Right cardiac atrium (tissue), 5 donors: ENCODE measurements at places on chromosomes 6 and 20. TPM values are rescaled to one million over a fixed set of nuclear protein-coding genes. Genes with fewer than 3 reads are reported as not detected.

GRCh38 chr20:43984587-43984986 is 69.9 kb downstream of the TOX2 start:
- no peak for DNase-seq

DNA sequence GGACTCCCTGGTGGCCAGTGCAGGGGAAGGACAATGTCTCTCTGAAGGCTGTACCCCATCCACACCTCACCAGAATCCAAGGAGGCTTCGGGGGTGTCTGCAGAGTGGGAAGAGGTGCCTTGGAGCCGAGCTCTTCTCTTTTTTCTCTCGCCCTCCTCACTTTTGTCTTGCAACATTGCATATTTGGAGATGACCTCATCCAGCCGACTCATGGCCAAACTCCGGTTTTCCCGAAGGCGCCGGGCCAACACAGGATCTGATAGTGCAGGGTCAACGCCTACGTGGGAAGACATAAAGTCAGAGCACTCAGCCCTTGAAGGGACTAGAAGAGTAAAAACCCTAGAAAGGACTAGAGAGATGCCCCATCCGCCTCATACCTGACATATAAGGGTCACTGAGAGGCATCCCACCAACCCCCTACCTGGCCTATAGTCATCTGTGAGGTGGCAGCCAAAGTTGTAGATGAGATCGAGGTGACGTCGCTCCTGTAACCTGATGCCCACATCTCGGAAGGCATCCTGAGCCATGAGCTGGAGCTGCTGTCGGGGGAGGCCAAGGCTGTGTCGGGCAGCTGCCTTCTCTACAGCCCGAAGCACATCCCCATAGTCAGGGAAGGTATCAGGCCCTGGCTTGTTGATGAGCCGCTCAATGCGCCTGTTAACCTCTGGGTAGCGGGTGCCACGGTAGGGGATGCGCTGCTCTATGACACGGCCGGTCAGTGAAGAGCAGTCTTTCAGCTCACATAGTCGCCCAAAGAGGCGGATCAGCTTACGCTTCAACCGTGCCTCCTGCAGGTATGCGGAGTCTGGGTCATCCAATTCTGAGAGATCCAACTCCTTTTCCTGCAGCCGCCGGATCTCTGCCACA is 3.0 kb upstream of the ZBTB22 start:
- peak; percentile 90 for DNase-seq

- no peak for DNase-seq
Measured at GRCh38 chr6:37317312-37318038, 36.3 kb upstream of the RNF8 start.

The CBLN4 gene
- not detected for total RNA-seq

- DNase-seq = peak; percentile 70
Measured at GRCh38 chr6:146598772-146599405, at the start of gene ADGB. Gene ADGB, plus strand, starts transcription at chr6:146598972. Its CDS starts 69 bp downstream, at chr6:146599041.

DNA sequence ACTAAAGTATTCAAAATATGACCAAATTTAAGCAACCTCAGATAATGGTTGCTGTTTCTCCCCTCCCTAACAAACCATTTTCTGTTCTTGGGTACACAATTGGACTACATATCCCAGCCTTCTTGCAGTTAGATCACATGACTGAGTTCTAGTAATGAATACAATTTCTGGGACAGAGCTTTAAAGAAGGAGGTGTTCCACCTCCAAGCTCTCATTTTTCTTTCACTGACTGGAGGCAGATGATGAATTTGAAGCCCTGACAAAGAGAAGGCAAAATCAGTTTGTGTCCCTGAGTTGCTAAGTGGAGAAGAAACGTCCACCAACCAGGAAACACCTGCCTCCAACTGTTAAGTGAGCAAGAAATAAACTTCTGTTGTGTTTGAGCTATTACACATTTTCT is 117.2 kb downstream of the LCA5 start:
- no peak for DNase-seq

- no peak for DNase-seq
Measured at GRCh38 chr20:16178546-16179135, 394.6 kb downstream of the KIF16B start.

- DNase-seq = no peak
Measured at GRCh38 chr20:12394786-12395185, 477.1 kb downstream of the BTBD3 start.

- DNase-seq = no peak
Measured at GRCh38 chr6:140276133-140276532, 901.7 kb upstream of the CITED2 start.

- DNase-seq = no peak
Measured at GRCh38 chr6:138486249-138487101, 12.8 kb downstream of the NHSL1 start.

- no peak for DNase-seq
Measured at GRCh38 chr6:161001421-161001820, 9.9 kb downstream of the MAP3K4 start.

DNA sequence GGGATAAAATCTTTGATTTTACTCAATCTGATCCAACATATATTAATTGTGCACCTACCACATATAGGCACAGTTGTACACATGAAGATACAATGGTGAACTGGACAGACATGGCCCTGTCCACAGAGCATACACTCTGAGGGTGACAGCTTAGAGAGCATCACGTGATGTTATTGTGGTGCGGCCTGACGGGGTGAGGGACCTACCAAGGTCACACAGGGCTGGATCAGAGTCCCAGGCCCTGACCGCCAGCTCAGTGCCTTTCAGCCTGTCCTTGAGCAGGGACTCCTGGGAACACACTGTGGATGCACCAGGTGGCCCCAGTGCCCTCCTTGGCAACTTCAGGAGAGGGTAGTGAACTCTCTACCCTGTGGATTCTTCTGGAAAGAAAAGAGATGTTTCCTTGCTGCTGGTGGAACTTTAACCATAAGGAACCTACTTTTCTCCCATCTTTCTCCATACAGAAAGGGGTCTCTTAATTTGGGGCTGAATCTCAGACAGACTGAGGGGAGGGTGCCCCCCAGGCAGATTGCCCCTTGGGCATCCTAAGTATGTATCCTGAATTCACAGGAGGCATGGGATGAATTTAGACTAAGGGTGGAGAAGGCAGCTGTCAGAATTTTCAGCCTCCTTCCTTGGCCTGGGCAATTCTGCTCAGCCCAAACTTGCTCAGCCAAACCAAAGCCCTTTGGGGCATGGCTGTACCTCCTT is 26.5 kb downstream of the PCK1 start:
- DNase-seq = no peak

DNA sequence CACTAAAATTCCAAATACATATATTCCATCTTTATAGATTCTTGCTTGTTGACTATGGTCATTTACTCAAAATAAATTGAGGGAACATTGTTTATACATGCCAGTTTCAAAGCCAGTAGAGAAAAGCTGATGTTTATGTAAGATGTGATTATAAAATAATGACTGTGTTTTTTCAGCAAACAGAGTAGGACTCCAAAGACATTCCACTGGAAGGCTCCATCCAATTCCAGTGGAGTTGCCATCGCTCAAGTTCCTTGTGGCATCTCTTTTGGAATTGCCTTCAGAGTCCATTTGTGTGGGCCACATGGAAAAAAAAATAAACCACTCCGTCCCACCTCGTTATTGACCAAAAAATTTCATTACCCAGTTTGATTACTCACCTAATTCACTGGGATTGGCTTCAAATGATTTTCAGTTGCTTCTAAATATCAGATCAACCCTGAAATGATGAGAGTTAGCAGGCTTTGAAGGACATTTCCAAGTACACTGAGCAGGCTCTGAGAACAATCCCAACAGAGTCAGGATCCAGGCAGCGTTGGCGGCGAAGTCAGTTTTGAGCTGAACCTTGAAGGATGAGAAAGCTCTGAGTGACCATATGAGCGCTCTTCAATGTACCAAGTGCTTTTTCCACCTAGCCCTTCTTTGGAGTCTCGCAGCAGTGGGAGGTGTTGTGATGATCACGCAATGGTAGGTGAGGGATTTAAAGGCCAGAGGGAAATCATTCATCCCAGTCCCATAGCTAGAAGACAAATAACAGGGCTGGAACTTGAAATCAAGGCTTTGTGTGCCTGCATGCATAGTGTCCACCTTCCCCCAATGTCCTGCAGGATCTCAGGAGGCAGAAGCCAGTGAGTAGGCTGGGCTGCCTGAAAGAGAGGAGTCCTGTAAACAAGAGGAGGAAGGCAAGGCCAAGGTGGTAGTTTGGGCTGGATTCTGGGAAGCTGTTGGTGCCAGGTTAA is 281.7 kb downstream of the CDC5L start:
- DNase-seq = no peak

DNA sequence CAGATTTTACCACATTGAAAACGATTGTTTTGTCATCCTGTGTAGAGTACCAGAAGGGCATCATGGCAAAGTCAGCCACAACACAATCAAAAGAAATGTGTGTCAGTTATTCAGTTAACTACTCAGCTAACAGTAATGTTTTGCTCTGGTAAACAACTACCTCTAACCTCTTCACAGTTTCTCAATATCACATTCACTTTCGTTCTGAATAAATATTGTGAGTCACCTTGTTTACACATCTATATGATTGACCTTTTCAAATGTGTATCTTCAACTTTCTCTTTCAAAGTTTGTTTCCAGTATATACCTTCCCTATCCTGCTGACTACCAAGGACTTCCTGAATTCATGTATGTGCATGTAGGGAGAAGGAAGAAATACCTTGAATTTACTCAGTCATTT is 216.6 kb upstream of the UFL1 start:
- DNase-seq = no peak

DNA sequence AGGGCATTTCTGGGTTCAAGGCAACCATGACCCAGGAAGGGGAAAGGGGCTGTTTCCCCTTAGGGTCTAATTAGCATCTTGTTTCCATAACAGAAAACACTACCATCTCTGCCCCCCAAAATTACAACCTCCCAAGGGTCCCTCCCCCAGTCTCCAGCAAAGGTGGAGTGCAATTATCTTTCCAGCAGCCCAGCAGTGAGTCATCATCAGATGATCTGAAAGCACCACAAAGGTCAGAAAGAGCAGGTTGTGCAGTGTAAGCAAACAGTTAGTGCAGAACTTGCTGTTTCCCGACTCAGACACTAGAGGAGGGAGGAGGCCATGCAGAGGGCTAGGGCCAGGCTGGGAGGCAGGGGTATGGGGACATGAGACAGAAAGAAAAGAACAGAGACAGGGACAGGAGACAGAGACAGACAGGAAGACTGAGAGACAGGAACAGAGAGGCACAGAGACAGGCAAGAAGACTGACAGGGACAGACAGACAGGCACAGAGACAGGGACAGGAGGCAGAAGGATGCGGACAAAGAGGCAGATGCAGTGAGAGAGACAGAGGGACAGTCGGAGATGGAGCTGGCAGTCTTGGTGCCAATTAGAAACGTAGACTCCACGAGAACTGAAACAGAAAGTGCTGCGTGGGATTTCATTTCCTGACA is 62.5 kb downstream of the PYGB start:
- DNase-seq = peak; percentile 27

DNA sequence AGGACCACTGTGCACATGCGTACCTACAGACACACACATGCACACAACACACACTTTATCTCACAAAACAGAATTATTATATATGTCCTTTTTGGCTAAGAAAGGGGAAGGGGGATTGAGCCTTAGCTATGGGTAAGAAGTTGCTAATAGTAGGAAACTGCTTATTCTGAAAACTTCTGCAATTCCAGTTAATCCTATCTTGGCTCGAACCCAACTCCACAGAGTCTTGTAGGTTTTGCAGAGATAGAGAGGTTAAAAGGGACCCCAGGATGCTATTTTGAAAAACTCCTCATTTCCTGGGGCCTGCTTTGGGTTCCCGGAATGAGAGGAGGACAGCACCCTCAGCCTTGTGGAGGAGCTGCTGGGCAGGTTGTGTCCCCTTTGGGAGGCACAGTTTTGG is 233.8 kb downstream of the CLIC5 start:
- no peak for DNase-seq

DNA sequence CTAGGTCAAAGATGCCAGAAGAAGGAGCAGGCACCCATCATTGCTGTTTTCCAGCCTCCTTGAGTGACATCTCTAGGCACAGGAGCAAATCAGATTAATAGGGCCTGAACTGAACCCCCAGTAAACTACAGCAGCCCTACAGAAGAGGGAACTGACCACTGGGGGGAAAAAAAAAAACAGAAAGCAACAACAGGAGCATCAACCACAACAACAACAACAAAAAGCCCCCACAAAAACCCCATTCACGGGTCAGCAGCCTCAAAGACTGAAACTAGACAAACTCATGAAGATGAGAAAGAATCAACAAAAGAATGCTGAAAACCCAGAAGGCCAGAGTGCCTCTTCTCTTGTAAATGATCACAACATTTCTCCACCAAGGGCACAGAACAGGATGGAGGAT is 537.4 kb upstream of the BTBD3 start:
- DNase-seq = no peak

- DNase-seq = no peak
Measured at GRCh38 chr6:130517444-130517931, 151.7 kb downstream of the TMEM200A start.

- no peak for DNase-seq
Measured at GRCh38 chr20:32344835-32345506, 13.2 kb upstream of the ASXL1 start.

DNA sequence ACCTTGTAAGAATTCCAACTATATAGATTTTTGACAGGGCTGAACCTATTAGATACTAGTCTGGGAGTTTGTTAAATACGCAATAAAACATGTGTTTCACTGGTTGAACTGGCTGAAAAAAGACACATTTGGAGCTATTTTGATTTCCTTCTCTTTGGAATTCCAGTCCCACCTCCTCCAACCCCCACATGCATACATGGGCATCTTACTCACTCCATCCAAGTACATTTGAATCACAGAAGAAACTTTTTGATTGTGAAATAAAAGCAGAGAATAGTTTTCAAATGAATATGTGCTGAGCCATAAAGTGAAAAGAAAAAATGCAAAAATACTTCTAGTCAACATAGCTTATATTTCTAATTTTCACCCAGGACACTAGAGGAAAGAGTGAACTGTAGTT is 33.9 kb upstream of the STXBP5 start:
- no peak for DNase-seq
